ENCODE measurements at places on chromosomes 1 and 21.

GRCh38 chr1:94873520-94874351 lies 53.2 kb downstream of the CNN3 start:
- DNase-seq = no peak

- DNase-seq = no peak
Measured at GRCh38 chr1:234573711-234574299, 36.2 kb downstream of the IRF2BP2 start.

- DNase-seq = no peak
Measured at GRCh38 chr1:193940176-193940575, 753.8 kb upstream of the B3GALT2 start.

DNA sequence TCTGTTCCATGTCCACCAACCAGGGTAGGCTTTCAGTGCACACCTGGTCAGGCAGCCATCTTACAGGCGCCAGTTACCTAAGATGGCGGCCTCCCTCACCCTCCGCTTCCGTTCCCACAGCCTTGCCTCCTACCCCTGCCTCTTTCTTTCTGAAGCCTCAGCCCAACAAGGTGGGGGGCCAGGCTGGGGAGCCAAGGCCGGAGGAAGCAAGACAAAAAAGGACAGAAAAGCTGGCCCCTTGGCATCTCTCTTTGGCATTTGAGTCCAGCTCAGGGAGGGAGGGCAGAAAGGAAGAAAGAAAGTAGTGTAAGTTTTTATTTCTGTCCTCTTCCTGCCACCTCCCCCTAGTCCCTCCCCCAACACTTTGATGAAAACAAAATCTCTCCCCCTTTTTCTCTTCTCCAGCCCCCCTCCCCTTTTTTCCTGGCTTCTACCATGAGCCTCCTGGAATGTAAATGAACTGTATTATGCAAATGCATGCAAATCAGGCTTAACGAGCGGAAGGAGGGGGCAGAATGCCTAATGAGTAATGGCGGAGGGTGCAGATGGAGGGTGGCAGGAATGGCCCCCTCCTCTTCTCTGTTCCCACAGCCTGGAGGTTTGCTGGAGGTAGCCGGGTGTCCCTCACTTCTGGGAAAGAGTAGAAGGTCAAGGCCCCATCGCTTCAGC lies 43.8 kb downstream of the RHBG start:
- DNase-seq = no peak

DNA sequence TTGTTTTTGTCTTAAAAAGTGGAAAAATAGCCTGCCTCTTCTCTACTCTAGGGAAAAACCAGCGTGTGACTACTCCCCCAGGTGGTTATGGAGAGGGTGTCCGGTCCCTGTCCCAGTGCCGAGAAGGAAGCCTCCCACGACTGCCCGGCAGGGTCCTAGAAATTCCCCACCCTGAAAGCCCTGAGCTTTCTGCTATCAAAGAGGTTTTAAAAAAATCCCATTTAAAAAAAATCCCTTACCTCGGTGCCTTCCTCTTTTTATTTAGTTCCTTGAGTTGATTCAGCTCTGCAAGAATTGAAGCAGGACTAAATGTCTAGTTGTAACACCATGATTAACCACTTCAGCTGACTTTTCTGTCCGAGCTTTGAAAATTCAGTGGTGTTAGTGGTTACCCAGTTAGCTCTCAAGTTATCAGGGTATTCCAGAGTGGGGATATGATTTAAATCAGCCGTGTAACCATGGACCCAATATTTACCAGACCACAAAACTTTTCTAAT lies 35.0 kb upstream of the TDRD10 start:
- DNase-seq = no peak

DNA sequence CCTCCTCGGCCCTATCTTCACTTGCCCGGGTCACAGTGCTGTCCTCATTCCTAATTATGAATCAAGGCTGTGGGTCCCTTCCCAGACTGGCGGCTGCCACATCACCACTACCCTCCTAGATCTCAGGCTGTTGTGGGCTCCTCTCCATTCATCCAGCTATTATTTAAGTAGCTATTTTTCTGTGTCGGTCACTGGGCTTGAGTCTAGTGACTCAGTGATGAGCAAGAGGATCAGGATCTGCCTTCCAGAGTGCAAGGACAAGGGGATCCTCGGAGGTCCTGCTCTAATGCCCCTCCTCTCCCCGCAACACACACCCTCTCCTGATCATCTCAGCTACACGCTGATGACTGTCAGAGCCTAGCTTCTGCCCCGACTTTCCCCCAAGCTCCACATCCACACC lies 34.1 kb downstream of the CDCP2 start:
- DNase-seq = no peak

GRCh38 chr1:186179231-186179630 lies 195.8 kb downstream of the TPR start:
- DNase-seq = no peak

- DNase-seq = no peak
Measured at GRCh38 chr1:33338048-33338439, 17.1 kb upstream of the A3GALT2 start.

DNA sequence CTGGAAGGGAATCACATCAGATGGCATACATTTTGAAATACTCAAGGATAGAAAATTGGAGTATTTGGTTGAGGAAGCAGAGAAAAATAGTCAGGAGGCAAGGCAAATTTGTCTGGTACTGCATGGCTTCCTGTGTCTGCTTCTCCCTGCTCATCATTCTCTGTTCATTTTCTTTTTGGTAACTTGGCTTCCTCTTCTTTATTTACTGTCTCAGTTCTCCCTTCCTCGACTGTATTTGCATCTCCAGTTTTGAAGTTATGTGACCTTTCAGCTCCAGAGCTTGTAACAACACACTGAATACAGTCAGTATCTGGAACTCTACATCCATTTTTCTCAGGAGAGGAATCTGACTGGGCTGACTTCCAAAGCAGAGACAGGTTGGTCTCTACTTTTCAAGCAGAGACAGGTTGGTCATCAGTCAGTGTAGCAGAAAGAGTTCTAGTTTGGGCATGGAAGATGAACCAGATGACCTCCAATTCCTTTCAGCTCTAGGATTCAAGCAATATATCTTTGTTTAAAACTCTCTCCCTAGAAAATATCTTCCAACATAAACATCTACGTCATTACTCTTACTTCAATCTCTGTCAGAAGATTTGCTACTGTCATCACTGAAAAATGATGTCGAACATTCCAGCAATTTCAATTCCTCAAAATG lies 571.2 kb downstream of the ADGRL2 start:
- no peak for DNase-seq

DNA sequence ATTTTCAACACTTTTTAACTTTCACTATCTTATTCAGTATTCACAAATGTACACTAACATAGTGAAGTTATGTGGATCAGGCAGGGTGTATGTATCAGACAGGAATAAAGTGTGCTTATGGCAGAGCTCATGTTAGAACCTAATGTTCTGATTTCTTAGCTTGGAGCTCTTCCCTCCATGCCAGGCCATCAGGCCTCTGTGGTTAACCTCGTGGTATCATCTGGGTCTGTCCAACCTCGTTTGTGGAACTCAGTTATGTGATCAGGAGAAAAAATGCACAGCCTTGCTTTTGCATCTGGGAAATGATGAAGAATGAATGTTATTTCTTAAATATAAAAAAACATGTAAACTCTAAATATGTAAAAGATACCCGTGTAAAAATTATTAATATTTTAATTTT lies 86.9 kb downstream of the MPZL1 start:
- no peak for DNase-seq

DNA sequence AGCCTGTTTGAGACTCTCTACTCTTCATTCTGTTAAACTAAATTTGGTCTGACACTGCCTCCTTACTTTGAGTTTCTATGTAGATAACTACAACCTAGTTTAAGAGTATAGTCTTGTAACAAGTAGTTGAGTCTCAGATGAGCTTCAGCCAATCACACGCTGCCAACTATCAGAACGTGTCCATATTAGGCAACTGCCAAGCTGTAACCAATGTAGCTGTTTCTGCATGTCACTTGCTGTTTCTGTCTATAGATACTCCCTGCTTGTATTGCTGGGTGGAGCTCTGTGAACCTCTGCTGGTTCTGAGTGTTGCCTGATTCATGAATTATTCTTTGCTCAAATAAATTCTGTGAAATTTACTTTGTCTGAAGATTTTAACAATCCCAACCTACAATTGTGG lies 452.6 kb upstream of the NR5A2 start:
- no peak for DNase-seq

GRCh38 chr1:179549368-179549700 lies 26.4 kb downstream of the NPHS2 start:
- no peak for DNase-seq

GRCh38 chr1:56578963-56579875 lies at the start of gene PLPP3:
Gene PLPP3 (minus strand): TSS chr1:56579563. CDS start chr1:56579016, 547 bp downstream.
- peak; percentile 93 for DNase-seq

DNA sequence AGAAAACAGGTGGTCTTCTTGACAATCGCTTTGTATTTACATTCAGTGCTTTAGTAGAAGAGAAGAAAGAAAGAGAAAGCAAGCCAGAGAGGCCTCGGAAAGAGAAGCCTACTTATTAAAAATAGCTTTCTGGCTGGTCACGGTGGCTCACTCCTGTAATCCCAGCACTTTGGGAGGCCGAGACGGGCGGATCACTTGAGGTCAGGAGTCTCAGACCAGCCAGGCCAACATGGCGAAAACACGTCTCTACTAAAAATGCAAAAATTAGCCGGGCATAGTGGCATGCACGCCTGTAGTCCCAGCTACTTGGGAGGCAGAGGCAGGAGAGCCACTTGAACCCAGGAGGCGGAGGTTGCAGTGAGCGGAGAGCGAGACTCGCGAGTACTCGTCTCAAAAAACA lies 1.8 kb upstream of the SLC19A2 start:
- no peak for DNase-seq

DNA sequence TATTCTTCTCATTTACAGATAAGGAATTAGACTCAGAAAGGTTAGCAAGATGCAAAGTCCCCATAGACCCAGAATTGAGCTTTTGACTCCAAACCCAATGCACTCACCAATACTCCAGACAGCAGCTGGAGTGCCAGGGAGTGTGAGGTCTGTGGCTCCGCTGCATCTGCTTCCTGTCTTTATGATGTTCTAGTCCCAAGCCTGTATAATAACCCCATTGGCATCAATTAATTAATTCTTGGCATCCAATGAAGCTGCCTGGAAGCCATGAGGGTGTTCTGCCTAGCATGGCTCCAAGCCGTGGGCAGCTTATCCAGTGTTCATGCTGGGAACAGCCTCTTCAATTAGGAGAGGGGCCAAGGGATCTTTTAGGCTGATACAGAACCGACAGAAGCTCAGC lies 188.7 kb downstream of the GIPC2 start:
- DNase-seq = no peak

GRCh38 chr1:230938924-230939368 lies 39.7 kb downstream of the TTC13 start:
- no peak for DNase-seq

DNA sequence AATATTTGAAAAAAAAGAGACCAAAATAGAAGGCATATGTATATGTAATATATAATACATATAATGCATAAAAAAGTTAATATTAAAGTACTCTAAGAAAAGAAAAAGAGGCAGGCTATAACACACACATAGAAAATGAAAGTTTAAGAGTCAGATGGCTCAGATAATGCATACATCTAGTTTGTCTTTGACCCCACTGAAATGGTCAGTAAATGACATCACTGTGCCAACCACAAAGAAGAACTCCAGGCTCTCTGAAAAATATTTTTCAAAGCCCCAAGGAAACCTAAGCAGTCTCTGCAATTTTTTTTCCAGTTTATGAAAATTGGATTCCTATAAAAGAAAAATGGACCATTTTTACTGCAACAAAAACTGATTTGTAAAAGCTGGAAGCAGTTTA lies 55.4 kb upstream of the SCYL3 start:
- DNase-seq = no peak

DNA sequence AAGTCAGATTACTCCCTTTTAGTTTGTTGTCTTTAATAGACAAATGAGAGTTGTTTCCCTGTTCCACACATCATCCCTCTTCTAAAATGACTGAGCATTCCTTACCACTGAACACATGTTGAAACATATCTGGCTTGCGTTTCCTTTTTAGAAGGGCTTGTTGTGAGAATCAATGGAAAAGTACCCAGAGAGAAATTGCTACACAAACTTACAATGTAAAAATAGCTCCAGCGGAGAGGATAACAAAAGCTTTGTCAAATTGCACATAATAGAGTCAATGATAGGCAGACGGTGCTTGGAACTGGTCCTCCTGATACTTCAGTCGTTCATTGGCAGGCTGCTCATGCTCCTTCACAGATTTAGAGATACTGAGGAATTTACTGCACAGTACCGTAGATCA lies 123.9 kb downstream of the CYYR1 start:
- DNase-seq = peak; percentile 44

GRCh38 chr1:200610846-200611245 lies 9.7 kb downstream of the KIF14 start:
- DNase-seq = no peak

GRCh38 chr1:92762355-92762754 lies 22.6 kb downstream of the EVI5 start:
- DNase-seq = no peak

- DNase-seq = no peak
Measured at GRCh38 chr1:160814856-160815255, 18.9 kb downstream of the LY9 start.

DNA sequence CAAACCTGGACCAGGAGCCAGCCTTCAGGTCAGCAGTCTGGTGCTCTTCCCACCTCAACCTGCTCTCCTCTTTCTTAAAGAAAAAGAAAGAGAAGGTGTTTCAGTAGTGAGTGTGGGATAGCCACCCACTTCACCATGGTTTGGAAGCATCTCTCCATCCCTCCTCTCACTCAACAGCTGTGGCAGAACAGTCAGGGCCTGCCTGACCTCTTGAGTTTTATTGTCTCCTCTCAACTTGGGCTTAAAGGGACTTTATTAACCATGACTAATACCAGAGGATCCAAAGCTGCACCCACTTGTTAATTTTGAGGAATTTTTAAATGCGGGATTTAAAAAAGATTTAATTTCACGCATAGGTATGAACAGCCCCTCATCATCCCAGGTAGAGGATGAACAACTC lies 570 bp upstream of the VASH2 start:
- DNase-seq = no peak

GRCh38 chr1:22615886-22616285 lies 20.5 kb upstream of the C1QA start:
- no peak for DNase-seq

- DNase-seq = no peak
Measured at GRCh38 chr1:236281198-236281653, 532 bp downstream of the ERO1B start.

GRCh38 chr1:111909030-111909429 lies 80.4 kb downstream of the KCND3 start:
- DNase-seq = no peak

GRCh38 chr1:72060466-72061245 lies 221.7 kb downstream of the NEGR1 start:
- no peak for DNase-seq

GRCh38 chr1:159100589-159100988 lies 24.0 kb upstream of the AIM2 start:
- DNase-seq = no peak

- DNase-seq = no peak
Measured at GRCh38 chr1:9651565-9652378, at the start of gene PIK3CD. Gene PIK3CD (plus strand): TSS chr1:9651731. CDS start chr1:9710456, 58,725 bp downstream.

- no peak for DNase-seq
Measured at GRCh38 chr1:237042892-237043576, 1.1 kb downstream of the RYR2 start.

DNA sequence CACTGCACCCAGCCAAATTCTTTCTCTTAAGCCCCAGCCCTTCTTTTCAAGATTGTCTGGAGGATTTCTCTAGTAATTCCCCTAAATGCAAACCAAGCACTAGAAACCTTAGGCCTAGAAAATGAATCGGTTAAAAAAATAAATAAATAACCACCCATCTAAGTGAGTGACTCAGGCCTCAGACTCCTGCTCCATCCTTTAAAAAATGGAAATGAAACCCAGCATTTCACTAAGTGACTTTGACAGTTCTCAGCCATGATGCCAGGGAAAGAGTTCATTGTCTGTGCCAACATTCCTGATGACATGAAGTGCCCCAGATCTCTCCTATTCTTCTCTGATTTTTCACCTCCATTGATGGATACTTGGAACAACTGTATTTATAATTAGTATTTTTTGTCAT lies 415.2 kb upstream of the DAB1 start:
- DNase-seq = no peak

Measured in AG09309 (cell line).